ENCODE measurements at places on chromosomes 4 and X.

DNA sequence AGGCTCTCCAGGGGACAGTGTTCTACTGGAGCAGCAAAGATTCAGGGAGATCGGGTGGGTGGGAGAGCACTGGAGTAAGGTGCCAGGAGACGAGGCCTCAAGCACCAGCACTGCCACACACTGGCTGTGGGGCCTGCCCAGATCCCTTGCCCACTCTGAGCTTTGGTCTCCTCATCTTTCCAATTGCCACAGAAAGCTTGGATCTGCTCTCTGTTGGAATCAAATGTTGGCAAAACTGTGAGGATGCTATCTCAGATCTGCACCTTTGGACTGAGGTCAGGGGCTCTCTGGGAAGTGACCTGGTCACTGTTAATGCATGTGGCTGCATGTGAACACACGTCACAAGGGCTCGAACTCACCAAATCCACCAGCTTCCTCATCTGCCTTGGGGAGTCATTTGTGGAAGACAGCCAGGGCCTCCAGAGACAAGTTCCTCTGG, 1.3 kb downstream of the RIPPLY1 start:
- no peak for DNase-seq

DNA sequence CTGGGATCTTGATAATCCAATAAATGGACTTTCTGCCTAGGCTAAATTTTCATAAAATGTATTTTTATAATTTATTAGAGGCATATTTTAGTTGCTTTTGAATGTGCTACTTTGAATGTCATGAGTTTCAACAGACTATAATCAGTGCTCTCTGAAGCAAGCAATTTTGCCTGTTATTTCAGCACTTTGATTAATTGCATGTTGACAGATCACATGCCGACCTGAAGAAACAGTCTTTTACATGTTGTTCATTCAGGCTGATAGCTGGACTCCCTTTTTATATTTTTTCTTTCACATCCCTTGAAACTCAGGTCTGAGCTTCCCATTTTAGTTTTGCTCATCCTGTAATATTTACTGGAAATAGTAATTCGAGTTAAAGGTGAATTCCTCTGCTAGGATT, 341.0 kb downstream of the NAP1L3 start:
- no peak for DNase-seq

GRCh38 chrX:38129366-38129765, 91.3 kb downstream of the SRPX start:
- no peak for DNase-seq

DNA sequence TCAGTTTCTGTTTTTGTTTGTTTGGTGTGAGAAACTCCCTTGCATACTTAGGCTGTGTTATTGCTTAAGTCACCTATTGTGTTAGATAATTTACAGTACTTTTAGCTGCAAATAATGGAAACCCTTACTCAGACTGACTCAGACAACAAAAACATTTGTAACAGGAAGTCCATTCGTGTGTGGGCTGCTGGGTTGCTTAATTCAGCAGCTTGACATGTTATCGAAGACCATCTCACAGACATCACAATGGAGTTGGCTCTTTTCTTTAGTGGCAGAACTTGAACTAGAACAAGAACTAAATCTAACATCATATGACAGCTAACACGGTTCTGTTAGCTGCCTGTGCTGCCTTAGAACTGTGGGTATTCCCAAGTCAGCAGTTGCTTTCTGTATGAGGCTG, 9.9 kb upstream of the GABRE start:
- DNase-seq = no peak

DNA sequence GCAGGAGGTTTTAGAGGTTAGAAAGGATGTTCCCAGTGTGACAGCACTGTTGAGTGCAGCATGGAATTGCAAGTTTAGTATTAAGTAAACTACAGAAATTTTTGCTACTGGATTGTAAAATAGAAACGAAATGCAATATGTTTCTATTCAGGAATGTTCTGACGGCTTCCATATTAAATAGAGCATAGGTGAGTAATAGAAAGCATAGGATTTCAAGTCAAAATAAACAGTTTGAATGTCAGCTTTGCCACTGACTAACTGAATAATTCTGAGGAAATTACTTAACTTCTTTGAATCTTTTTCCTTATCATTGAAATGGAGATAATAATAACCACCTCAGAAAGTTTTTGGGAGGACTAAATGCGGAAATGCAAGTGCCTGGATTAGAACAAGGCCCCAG, 331.9 kb upstream of the GK2 start:
- DNase-seq = no peak

DNA sequence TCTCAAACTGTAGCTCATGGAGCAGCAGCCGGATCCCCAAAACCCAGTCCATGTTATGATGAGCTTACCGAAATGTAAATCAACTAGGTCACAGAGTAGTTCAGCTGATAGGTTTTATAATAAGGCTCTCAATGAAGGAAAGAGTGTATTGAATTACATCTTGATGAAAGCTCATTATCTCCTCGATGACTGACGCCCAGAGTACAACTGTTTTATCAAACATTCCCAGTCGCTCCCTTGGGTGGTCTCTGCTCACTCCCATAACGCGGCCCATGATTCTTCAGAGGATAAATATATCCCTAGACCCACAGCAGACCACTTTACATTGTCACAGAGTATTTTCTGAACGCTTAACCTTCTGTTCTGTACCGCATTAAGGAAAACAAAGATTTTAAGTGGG, 452.3 kb upstream of the GALNT7 start:
- no peak for DNase-seq

DNA sequence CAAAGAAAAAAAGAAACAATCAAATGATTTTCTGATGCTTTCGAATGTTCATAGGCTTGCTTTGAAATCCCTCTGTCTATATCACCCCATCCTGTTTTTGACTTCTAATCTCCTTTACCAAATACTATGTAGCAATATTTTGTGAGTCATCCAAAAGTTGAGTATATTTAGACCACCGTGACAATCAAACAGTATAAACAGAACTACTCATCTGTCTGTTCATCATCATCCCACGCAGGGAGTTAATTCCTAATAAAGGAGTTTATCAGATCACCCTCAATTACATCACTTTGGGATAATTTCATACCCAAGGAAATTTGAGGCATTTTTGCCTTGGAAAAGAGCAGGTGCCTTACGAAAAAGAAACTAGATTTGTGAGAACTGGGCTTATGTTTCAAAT, 212.9 kb downstream of the CBR4 start:
- no peak for DNase-seq

GRCh38 chrX:69361311-69361845, 142.7 kb upstream of the NALF2 start:
- DNase-seq = no peak
